Left lung (tissue), 14 donors: ENCODE measurements at places on chromosomes 2 and 18. TPM values are rescaled to one million over a fixed set of nuclear protein-coding genes. Genes with fewer than 3 reads are reported as not detected.

DNA sequence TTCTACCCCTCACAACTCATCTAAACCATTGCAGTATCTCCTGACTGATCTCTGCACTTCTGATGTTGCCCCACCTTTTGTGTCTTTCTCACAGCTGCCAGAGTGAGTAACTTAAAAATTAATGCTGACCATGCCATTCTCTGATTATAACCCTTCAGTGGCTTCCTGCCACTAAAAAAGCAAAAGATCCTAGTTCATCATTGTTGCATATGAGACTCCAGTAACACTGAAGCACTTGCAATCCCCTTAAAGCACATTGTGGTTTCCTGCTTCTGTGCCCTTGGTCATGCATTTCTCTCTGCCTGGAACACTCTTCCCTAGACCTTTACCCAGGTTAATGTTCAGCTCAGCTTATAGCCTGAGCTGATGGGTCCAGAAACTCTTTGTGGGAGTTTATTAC, 95.1 kb upstream of the WDSUB1 start:
- no peak for DNase-seq

The FTCDNL1 gene
- 3.3 TPM for total RNA-seq

- DNase-seq = no peak
Observed at GRCh38 chr2:110770959-110771431, 38.6 kb downstream of the ACOXL start.

GRCh38 chr2:9735335-9735734, 104.5 kb upstream of the YWHAQ start:
- DNase-seq = no peak

DNA sequence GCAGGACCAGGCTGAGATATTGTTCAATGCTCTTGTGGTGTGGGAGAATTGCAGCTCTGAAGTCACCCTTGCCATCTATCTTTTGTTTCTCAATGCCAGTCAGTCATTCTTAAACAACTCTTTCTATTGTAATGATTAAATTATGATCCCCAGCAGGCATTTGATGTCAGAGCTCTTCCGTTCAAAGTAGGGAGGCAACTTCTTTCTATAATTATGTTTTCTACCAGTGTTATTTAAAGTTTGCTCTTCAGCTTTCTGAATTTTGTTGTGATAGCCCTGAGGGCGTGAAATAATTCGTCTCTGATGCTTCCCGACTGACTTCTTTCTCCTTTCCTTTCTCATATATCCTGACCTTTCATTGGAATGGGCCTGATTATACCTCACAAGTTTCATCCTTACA, 161.4 kb upstream of the KLHL14 start:
- DNase-seq = no peak

DNA sequence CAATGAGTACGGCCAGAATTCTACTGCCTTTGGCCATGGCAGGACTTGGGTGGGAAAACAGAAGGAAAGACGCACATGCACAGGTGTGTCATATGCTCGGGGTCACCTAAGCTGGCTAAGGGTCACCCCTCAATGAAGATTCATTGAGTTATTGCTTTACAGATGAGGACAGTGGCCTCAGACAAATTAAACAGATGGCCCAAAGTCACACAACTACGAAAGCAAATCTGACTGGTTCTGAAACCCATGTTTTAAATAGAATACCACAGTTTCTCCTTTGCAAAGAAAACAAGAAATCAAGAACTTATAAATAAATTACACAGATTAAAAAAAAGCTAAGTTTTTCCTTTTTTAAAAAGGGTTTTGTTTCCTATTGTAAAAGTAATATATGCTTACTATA, 70.5 kb downstream of the ID2 start:
- no peak for DNase-seq

GRCh38 chr18:63299837-63300745, 19.5 kb downstream of the BCL2 start:
- no peak for DNase-seq

DNA sequence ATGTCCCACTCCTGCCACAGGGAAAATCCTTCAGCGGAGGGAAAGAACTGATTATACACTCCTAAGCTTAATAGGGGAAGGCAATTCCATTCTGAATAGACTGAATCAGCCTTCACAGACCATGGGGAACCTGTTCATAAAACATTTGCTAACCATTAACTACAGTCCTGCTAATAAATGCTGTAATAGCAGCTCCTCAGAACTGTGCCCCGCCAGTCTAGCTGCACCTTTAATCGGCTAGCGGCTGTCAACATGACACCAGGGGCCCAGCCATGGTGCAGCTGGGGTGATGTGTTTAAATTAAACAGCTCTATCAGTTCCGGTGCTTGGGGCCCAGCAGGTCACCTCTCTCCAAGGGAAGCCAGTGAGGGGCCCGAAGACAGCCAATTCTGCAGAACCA, 77.8 kb downstream of the GALNT14 start:
- no peak for DNase-seq

- no peak for DNase-seq
Observed at GRCh38 chr2:98712145-98712544, 18.8 kb downstream of the MGAT4A start.

The CCDC74B gene
- 2.4 TPM for total RNA-seq

- no peak for DNase-seq
Observed at GRCh38 chr18:49654347-49654746, 92.5 kb downstream of the LIPG start.

The CAD gene
- total RNA-seq = 51.2 TPM

DNA sequence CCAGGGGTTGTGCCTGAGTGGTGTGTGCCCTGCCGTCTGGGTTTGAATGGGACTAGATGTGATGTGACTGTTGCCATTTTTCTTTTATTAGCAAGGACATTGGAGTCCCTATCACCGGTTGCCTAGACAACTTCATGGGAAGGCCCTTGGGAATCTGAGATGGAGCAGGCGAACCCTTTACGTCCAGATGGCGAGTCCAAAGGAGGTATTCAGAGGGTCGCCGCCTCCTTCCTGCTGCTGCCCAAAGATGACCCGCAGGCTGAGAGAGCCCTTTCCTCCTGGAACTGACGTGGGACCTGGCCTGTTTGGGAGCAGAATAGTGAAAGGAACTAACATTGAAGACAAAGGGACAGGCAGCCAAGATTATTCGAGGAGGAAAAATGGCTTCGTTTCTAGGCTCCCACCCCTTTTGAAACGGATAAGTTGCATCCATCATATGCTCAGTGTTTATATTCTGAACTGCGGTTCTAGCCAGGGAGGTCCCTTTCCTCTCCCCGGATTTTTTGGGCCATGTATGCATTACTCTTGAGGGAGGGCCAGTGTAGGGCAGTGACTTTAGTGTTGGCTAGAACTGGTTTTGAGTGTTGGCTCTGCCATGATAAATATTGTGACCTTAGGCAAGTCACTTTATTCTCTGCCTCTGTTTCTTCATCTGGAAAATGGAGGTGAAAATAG, 673 bp downstream of the CENPO start:
- peak; percentile 10 for DNase-seq

The CYP27C1 gene
- total RNA-seq = 0.10 TPM

DNA sequence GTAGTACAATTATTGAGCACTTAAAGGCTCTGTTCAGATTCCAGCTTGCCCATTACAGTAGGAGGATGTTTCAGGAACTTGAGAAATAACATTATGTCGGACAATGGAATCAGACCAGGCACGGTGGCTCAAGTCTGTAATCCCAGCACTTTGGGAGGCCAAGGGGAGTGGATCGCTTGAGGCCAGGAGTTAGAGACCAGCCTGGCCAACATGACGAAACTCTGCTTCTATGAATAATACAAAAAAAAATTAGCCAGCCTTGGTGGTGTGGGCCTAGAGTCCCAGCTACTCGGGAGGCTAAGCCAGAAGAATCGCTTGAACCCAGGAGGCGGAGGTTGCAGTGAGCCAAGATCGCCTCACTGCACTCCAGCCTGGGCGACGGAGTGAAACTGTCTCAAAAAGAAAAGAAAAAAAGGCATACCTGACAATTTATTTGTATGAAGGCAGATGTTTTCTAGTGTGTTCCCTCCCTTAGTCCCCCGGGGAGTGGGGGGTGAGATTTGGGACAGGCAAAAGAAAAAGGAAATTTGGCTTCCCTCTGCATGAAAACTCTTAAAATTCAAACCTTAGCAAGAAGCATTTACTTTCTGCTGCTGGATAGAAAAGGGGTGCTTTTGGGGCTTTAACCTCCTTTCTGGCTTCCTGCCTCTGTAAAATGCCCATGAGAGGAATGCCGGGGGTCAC, 13.7 kb upstream of the ZNF532 start:
- DNase-seq = no peak

- no peak for DNase-seq
Observed at GRCh38 chr2:11896386-11896785, 150.0 kb downstream of the LPIN1 start.

DNA sequence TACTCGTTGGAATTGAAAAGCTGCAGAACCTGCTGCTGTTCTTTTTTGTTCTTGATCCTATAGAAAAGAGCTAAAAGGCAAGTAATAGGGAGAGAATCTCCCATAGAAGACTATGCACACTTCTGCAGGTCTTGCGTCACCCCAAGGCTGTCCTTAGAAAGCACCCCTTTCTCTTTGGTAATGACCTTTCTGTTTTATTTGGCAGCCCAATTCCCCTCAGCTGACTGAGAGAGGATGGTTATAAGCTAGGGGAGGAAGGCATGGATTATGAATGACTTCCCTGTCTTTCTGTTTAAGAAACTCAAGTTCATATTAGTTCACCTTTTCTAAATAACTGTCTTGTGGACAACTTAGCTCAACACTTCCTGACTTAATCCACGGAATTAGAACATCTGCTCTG, 122.9 kb downstream of the TXNL1 start:
- no peak for DNase-seq

DNA sequence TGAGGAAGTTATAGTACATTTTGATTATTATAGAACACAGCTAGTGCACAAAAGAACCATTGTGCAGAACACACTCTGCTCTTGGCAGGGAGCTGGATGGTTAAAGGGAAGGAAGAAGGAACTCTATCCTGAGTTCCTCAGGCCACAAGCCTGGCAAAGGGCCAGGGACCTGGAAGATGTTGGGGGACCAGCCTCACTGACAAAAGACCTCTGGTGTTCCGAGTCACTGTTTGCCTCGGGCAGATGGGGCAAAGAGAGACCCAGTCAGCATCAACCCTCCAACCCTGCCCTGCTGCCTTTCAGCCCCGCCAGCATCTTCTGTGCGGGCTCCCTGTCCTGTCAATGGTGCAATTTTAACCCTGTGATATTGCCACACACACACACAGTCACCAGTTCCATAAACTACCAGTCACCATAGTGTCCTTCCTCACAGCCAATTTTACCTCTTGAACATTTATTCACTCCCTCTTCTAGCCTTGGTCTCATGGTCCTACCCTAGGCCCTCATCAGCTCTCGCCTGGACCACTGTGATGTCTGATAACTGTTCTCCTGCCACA, 21.9 kb downstream of the NEMP2 start:
- DNase-seq = peak; percentile 51

DNA sequence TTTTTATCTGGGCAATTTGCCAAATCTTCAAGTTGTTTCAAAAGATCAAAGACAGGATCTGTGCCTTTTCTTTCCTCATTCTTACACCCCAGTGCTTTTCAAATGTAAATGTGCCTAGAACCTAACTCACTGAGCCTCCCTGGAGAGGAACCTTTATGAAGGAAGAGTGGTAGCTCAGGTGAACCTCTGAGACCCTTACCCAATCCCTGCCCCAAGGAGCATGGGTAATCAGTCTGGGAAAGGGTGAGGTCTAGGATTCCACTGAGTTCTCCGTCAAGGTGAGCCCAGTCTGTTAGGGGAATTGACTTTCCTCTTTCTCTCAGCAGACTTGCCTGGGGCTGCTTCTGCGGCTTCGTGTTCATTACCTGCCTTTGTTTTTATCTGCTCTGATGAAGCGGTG, 88.1 kb upstream of the MAP4K4 start:
- DNase-seq = no peak

DNA sequence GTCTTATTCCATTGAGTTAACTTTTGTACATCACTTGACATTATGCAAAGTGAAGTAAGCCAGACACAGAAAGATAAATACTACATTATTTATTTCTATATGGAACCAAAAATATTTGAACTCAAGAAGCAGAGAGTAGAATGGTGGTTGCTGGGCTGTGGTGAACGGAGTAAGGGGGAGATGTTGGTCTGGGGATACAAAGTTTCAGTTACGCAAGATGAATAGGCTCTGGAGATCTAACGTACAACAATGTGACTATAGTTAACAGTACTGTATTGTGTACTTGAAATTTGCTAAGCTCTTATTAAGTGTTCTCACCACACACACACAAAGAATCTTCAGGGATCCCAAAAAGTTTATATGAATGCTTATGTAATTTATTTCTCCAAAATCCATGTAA, 124.8 kb upstream of the VWC2L start:
- DNase-seq = no peak

DNA sequence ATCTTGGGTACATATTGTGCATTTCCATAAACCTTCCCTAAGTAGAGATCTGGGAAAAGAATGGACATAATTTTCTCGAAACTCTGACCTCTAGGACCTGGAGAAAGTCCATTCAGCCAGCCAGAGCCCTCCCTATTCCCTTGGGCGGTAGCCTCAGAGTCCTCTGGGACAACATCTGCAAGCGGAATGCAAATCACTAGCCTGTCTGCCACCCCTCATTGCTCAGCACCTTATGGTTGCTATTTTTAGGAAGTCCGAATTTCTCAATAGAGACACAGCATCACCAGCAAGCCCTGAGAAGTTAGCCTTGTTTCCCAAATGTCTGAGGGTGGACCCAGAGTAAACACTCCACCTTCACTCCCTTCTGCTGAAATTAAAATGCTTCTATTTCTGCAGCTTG, 17.6 kb upstream of the CD28 start:
- DNase-seq = no peak

GRCh38 chr2:85420536-85421259, 2.2 kb downstream of the SH2D6 start:
- DNase-seq = peak; percentile 87

The ABCB11 gene
- total RNA-seq = 0.08 TPM

- no peak for DNase-seq
Observed at GRCh38 chr2:182482511-182482910, 55.7 kb upstream of the PDE1A start.

GRCh38 chr2:177667626-177668025, 275.1 kb downstream of the AGPS start:
- DNase-seq = no peak

- DNase-seq = no peak
Observed at GRCh38 chr18:75280427-75281280, 70.1 kb downstream of the TSHZ1 start.

The IL1F10 gene
- not detected for total RNA-seq

DNA sequence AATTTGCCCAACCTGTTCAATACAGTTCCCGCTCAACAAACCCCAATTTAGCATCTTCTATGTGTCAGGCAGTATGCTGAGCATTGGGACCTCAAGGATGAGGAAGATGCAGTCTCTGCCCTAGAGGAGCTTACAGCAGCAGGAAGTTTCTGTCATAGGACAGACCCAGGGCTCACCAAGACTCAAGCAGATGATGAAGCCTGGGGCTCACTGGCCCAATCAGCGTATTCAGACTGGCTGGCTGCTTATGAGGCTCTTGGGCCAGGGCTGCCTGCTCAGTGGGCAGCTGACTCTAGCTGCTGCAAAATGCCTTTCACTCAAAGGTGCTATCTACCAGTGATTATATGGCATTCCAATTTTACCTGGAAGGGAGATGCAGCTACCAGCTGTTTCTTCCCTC, 2.1 kb downstream of the FAM178B start:
- no peak for DNase-seq

The OTOS gene
- total RNA-seq = not detected

- no peak for DNase-seq
Observed at GRCh38 chr2:172951554-172951953, 124.1 kb upstream of the MAP3K20 start.
